Stimulated activated CD4-positive, alpha-beta T cell treated with anti-CD3 and anti-CD28 coated beads, TNF-alpha, amount 100 ng/mL, for 24 hours (primary cell): ENCODE measurements at places on chromosomes 2 and 18.

GRCh38 chr2:218626369-218626768 is 18.7 kb downstream of the PLCD4 start:
- no peak for DNase-seq

GRCh38 chr2:128612628-128613027 is 294.0 kb upstream of the HS6ST1 start:
- DNase-seq = no peak

DNA sequence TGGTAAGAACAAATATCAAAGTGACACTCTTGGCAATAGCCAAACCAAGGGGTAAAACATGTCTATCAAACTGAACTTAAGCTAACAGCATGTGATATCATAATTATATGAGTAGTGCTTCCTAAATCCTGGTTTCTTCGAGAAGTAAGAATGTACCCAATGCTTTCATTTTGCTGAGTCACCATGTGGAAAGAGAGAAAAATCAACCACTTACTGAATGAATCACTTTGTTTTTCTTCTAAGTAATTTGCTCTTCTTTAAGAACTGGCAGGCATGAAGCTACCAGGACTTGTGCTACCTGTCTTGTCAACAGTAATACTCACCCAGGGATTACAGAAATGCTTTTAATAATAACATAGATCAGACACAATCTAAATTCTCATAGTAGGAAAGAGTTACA is 19.0 kb upstream of the DUSP19 start:
- DNase-seq = no peak

GRCh38 chr2:236177604-236177966 is 9.4 kb upstream of the GBX2 start:
- no peak for DNase-seq

- no peak for DNase-seq
Measured at GRCh38 chr18:5159080-5159479, 38.0 kb downstream of the AKAIN1 start.

- no peak for DNase-seq
Measured at GRCh38 chr2:117972476-117973123, 41.3 kb downstream of the CCDC93 start.

- DNase-seq = no peak
Measured at GRCh38 chr2:189086710-189087109, 92.9 kb downstream of the COL5A2 start.

DNA sequence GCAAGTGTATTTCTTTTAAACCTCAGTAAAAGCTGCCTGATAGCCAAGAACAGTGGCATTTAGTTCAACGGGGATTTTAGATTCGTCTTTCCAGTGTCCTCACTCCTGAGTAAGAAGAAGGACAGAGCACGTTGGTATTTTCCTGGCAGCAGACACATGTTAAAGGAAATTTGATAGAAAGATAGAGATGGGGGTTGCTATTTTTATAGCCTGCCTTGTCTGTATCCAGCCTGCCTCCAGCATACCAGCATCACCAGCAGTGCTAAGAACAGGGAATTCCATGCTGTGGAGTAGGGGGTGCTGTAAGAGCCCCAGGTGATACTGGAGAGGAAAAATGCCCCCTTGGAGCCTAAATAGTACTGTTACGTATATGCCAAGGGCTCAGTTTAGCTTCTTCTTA is 1.1 kb upstream of the SMYD1 start:
- DNase-seq = no peak

DNA sequence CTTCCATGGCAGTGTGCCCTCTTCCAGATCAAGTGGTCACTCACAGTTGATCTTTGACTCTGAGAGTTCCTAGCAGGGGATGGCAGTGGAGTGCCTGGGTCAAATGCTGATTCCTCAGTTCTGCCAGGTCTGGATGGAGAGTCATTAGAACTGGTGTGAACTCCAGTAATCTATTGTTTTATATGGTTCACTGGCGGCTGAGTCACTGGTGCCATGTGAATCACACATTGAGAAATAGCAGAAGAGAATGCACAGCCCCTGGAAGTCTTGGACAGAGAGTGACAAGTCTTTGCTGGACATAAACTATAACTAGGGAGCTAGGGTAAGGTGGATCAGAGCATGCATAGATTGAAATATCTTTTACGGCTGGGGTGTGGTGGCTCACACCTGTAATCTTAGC is 86.9 kb downstream of the EIF2AK3 start:
- DNase-seq = no peak

DNA sequence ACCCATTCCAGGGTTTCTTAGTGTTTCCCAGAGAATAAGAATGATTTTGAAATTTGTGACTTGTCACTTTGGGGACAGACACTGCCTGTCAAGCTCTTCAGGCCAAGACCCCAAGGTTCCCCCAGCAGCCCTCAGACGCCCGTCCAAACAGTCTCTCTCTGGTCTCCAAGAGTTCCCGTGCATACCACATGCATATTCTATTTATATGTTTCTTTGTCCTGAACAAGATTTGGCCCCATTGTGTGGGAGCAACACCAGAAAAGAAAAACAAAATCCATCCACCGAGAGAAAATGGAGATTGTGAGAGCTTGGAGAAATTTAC is 52.2 kb upstream of the CTAGE1 start:
- no peak for DNase-seq

GRCh38 chr18:47151439-47151838 is 1.1 kb upstream of the HDHD2 start:
- no peak for DNase-seq

DNA sequence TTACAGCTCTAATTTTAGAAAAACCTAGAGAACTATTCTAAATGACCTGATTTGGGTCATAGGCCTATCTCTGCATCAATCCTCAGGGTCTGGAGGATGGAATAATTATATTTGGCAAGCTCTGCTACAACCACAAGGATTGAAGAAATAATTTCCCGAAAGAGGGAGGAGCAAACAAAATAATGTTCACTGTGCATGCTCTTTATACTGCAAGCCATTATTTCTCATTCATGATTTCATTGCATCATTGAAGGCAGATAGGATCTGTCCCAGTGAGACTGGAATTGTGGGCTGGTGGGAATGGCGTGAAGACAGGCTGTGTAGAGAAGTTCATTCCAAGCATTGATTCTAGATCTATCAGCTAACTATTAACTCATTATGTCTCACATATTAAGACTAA is 12.7 kb upstream of the MAPRE2 start:
- no peak for DNase-seq

DNA sequence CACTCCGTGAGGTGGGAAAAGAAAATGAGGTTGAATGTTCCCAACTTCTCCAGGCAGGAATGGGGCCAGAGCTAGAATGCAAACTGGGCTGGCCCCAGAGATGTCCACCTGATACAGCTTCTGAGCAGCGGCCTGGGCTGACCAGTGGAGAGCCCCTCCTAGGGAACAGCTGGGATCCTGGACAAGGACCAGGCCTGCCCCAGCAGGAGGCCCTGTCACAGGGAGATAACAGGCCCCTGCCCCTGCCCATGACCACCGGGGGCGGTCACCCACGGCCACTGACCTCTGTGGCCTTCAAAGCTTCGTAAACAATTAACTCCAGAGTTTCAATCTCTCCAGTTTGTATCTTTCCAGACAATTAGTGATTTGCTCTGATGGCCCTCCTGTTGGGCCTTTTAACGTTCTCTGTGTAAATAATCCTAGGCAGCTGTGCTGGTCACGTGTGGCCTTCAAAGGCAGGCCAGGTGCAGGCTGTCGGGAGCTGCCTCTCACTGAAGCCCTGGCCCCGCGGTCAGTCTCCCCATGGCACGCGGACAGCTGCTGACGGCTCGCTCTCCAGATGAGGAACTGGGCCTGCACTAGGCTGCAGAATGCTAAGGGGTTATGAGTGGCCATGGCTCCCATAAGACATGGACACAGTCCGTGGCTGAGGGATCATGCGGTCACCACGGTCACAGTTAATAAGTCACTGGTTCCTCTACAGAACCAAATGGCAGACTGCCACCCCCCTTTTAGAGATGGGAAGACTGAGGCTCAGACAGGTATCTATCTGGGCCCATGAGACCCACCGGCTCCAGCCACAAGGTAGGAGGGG is 9.2 kb downstream of the HS6ST1 start:
- DNase-seq = no peak

DNA sequence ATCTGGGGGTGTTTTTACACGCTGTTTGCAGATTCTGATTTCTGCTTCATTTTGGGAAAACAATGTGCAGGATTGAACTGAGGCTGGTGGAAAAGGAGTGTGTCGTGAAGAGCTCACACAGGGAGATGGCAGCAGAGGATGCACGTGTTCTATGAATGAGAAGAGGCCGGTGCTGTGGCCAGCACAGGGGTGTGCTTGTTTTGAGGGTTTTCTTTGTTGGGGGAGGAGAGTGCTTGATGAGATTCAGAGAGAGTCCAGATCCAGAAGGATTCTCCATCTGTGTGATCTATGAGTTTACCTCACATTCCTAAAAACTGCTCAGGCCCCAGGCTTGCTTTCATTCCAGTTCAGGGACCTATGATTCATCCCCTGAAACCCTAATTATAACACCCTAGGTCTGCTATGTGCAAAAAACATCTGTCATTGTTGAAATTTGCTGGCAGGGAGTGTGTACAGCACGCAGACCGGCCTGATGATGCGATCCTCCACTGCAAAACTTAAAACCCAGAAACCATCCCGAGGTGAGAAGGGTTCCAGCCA is 12.1 kb downstream of the TGFA start:
- no peak for DNase-seq

- no peak for DNase-seq
Measured at GRCh38 chr2:184727813-184728212, 129.5 kb downstream of the ZNF804A start.

DNA sequence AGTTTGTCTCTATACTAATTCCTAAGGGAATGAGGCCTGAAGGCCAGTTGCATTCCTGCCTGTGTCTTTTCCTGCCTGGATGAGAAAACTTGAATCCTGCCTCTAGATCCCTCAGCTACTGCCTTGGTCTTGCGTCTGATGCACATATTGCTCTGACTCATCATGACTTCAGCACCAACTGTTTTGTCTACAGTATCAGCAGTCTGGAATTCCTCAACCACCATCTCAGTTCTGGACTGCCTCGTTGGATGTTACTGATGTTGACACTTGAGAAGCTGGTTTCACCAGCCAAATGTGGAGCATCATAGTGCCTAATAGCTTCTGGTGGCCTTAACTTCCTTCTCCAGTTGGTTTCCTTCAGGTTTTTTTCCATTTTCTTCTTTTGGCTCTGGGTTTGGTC is 211.0 kb downstream of the CTNNA2 start:
- no peak for DNase-seq

DNA sequence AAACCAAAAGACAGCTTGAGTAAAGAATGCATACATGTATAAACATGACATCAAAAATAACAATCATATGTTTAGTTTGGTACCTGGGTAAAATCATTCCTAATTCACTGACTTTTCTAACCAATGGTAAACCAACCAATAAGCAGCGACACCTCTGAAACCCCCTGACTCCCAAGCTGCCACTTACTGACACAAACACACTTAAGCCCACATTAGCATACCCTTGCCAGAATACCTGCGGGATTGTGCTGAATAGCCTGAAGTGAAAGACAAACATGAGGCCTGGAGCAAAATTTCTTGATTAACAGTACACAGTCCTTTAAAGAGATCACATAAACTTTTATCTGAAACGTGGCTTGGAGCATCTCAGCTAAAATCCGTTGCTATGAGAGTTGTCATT is 902.9 kb downstream of the TMEM182 start:
- no peak for DNase-seq
